ENCODE measurements at places on chromosomes 16 and 17.

- DNase-seq, result no peak
Observed at GRCh38 chr17:50144845-50145531, 5.5 kb downstream of the PPP1R9B start.

GRCh38 chr17:12034538-12034937, 13.9 kb downstream of the MAP2K4 start:
- no peak for DNase-seq

DNA sequence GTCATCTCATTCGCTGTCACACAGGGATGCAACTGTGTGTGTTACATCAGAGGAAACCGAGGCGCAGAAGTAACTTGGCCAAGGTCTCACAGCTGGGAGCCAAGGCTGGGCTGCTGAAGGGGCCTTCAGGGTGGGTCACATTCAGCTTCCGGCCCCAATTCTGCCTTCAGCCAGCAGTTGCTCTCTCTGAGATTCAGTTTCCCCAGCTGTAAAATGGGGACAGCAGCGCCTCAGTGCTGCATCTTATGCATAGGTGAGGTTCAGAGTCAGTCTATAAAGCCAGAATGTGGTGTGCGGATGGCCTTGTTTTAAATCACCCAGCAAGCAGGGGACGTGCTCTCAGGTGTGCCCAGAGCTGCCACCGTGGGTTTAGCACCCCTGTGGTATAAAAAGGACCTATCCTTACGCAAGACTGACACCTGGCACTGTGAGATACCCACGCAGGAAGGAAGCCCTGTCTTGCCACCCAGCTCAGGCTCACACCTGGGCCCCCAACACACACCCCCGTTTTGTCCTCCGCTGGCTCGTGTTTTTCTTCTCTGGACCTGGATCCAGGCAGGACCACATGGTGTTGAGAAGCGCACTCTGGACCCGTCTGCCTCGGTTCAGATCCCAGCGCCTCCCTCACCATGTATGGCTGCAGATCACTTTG, 94.6 kb upstream of the GSE1 start:
- DNase-seq, result peak; percentile 35

GRCh38 chr17:9890124-9890523, 14.9 kb downstream of the RCVRN start:
- DNase-seq, result no peak

DNA sequence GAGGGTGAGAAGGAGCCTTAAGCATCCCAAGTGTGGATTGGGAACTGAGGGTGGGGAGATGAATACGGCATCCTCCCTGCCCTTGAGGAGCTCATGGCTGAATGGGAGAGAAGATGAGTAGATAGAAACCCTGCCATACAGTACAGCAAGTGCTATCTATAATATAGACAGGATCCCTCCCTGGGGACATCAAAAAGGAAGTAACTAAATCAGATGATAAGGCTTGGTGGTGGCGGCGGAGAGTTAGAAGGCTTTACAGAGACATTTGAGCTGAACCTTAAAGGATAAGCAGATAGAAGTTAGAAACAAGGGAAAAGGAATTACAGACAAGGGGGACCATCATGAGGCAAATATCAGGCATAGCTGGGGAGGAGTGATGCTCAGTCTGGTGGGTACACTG, 67.5 kb upstream of the TMEM132E start:
- DNase-seq, result no peak

GRCh38 chr16:19879241-19879792, 5.3 kb downstream of the GPRC5B start:
- DNase-seq, result no peak

DNA sequence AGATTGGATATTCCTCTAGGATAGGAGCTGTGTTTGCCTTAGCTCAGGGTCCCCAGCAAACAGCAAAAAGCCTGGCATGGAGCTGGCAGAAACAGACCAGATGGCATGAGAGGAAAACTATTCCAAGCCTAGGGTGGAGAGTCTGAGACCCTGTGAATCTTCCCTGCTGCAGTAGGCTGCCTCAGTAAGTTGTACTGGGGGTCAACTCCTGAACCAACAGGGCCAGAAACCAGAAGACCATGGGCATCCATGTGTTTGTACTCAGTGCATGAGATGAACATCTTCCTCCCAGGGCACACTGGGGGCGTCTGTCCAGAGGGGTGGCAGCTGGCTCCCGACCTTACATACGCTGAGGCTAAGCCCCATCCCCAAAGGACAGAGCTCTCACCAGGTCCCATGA, 214.4 kb downstream of the C16orf78 start:
- DNase-seq, result no peak

DNA sequence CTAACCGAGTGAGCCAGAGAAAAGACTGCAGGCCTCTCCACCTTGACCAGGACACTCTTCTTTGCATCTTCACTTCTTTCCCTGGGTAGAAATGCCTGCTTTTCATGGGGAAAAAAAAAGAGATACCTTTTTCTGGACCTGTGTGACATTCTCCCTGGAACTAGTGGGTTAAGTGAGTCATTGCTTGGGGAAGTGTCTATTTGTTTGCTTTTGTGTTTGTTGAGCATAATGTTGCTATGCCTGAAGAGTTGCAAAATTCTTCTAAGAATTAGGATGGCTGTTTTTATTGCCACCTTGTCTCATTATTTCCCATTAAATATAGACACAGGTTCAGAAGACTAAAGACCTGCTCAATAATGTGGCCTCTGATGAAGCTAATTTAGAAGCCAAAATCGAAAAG, 18.8 kb downstream of the CLUAP1 start:
- no peak for DNase-seq

- DNase-seq, result no peak
Observed at GRCh38 chr16:27222249-27223225, 19.2 kb downstream of the KDM8 start.

DNA sequence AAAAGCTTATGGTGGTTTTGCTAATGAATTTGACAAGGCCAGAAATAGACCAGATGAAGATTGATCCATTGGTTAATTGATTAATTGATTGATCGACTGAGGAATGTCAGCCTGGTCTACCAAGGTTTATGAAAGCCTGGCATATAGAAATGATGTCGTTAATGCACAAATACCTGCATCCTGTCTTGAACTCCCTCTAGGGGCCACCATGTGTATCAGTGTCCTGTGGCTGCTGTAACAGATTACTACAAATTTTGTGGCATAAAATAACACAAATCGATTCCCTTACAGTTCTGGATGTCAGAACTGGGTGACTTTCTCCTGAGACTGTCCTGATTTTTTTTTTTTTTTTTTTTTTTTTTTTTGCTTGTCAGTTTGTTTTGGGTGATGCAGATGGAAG, 553.2 kb downstream of the MAF start:
- no peak for DNase-seq

DNA sequence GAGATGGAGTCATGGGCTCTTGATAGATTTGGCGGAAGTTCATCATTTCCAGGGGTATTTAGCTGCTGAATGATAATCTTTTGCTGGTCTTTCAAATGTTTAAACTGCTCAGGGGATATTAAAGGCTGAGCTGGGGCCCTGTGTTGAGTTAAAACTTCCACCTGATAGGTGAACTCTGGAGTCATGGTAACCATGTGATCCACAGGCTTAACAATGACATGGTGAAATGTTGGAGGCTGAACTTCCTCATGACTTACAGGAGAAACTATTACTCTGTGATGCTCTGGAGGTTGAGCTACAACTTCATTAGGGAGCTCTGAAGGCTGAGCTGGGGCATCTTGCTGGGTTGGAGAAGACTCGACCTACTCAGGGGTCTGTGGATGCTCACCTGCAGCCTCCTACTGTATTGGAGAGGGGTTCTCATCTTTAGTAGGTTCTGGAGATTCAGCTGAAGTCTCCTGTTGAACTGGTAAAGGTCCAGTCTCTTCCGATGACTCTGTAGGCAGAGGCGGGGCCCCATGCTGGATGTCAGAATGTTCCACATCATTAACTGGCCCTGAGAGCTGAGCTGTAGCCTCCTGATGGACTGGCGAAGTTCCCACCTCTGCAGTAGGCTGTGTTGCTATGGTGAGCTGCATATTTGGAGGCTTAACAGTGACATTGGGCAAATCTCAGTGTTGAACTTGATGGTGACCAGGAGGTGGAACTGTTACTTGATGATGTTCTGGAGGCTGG, 24.2 kb downstream of the RDM1 start:
- DNase-seq, result no peak

Data from CD4-positive, alpha-beta T cell treated with Interleukin-1 beta for 1 hour (primary cell).